Stimulated activated effector memory CD8-positive, alpha-beta T cell treated with anti-CD3 and anti-CD28 coated beads, Interleukin-12 subunit alpha, Interleukin-12 subunit beta, amount 100 ng/mL, for 72 hours (primary cell): ENCODE measurements at places on chromosomes 7 and 10.

- DNase-seq, result no peak
Observed at GRCh38 chr10:102267748-102268147, 22.4 kb downstream of the GBF1 start.

DNA sequence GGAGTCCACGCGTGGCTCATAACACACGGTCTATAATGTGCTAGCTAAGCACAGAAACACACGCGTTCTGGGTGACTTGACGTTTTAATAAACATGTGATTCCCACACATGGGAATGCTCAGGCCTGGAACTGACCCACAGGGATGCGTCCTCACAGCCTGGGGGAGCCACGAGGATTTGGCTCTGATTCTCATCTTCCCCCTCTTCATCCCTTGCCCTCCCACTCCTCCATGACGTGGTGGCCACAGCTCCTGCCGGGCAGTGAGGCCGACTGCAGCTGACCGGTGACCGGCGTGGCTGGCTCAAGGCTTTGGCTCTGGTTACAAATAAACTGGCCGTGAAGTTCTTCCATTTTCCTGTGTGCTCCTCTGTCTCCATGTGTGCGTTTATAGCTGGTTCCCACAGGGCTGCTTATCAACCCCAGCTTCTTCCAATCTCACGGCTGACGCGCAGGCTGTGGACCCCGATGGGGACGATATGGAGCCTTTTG, 40.9 kb upstream of the KLF6 start:
- DNase-seq, result no peak

DNA sequence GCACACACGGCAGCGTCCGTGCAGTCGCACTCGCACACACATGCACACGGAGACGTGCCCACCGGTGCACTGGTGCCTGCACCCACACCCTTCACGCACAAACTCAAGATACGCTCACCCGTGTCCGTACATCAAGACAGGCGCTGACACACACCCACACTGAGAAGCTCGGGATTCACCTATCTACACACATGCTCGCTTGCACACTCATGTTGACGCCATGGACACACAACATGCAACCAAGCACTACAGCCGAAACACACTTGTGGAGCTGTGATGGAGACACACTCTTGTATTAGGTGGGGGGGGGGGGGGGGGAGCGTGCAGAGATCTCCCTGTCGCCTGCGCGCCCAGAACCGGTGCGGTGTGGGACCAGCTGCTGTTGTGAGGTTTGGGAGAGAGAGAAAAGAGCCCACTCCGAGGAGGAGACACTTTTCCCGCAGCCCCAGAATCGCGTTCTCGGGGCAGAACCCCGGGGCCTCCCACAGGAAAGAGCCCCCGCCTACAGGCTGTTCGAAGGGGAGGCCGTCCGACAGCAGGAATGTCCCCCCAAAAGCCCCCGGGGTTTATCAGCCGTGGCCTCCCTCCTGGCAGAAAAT, 605 bp upstream of the NFKB2 start:
- DNase-seq, result no peak

GRCh38 chr10:88036126-88036525, 172.7 kb downstream of the PTEN start:
- no peak for DNase-seq

GRCh38 chr10:31623466-31623865, 304.4 kb downstream of the ZEB1 start:
- no peak for DNase-seq

DNA sequence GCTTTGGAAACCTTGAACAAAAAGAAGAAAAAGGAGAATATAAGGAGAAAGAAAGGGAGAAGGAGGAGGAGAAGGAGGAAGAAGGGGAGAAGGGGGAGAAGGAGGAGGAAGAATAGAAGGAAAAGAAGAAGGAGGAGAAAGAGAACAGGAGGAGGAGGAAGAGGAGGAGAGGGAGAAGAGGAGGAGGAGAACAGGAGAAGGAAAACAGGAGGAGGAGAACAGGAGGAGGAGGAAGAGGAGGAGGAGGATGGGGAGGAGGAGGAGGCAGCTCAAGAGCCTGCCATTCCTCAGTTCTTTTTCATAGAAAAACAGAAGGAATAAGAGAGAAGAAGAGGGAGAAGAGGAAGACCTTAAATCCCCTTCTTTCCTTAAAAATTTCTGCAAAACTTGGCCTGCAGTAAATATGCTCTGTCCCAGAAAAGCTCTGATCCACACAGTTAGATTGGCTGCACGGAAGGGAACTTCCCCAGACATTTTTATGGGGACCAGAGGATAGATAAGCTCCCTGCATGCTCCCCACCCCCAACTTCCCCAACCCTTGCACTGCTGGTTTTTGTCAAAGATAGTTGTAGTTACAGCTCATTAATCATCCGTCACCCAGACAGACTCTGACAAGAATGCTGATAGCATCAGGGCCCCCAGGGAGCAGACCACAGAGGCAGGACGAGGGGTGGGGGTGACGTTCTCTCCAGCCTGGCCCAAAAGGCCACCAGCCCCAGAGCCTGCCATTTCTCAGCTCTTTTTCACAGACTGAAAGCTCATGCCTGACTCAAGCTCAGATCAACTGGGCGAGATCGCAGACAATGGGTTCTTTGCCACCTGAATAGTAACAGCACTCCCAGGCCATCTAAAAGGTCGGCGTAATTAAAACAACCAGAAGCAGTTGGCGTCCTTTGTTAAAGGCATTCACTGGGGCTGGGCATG, 34.5 kb upstream of the LYZL1 start:
- no peak for DNase-seq

DNA sequence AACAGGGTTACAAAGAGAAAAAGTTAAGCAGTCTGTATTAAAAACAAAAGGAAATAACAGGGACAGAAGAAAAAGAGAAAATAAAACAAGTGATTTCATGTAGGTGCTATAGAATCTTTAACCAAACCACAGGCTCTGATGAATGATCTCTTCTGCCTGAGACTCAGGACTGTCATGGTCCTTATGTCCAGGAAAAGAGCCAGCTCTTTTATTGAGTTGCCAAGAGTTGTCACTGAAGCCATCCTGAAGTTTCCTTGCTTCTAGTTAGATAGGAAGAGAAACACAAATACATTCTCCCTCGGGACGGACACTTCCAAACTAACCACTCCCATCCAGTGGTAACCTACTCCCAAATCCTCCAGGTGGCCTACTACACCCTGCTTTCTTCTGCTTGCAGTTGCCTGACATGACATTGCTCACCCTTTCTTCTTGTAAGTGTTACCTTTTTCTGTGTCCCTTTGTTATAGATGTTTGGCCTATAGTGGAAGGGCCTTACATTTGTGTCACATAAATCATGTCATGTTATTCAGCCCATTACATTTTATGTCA, 346.7 kb downstream of the NRG3 start:
- DNase-seq, result no peak

DNA sequence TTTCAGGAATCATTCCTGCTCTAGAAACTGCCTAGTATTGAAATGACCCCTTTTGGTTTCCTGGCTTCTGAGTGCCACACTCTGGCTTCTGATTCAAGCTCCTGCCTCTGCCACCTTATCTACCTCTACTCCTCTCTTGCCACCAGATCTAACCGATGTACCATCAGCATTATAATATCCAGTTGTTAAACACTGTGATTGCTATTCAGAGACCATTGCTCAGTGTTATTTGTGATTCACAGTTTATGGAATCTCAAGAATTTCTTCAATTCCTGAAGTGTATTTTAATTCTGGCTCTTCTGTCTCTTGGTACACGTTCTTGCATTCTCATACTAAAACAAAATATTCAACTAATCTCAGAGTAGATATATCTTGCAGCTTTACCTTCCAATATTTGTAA, 88.7 kb downstream of the DYNC1I1 start:
- DNase-seq, result no peak

GRCh38 chr7:117982071-117983055, 109.1 kb upstream of the CTTNBP2 start:
- no peak for DNase-seq

- DNase-seq, result no peak
Observed at GRCh38 chr10:20888620-20889330, 8.3 kb downstream of the NEBL start.

- no peak for DNase-seq
Observed at GRCh38 chr10:113689057-113689456, 9.3 kb downstream of the CASP7 start.

DNA sequence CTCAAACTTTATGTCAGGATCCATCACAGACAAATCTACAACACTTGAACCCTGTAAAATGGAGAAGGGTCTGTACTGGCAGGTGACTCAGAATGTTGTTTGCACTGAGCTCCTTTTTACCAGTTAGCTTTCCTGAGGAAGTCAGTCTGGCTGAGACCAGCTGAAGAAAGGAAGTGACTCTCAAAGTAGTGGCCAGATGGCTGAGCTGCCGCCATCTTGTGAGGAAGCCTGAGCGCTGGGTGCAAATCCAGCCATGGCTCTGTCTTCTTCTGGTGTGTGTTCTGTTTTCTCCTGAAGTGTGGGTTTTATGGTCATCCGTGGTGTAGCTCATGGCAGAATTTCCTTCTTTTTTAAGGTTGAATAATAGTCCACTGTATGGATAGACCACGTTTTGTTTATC, 25.5 kb upstream of the ECHDC3 start:
- DNase-seq, result no peak

DNA sequence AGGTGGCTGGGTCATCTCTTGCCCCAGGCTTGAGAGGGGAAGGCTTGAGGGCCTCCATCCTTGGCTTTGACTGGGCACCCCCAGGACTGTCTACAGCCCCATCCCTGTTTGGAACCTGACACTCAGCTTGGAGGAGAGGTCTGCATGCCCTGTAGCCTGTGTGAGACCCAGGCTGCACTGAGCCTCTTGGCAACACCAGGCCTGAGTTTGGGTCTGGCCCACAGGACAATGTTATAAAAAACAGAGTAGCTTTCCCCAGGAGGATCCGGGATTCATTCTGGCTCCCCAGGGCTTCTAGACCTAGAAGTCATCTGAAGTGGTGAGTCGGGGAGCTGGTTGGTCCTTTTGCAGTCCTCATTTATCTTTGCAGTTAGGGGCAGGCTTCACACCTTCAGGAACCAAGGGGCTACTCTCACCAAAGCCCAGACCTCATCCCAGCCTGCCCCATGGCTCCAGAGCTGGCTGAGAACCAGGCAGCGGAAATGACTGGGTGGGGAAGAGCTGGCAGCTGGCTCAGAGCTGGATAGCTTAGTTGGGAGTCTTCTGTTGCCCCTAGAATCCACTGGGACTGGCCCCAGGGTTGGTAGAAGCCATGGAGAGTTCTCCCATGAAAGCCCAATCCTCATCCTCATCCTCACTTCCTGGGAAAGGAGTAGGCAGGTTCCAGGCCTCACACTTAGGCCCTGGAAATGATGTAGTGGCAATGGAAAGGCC, 68.8 kb downstream of the ADCYAP1R1 start:
- no peak for DNase-seq

- no peak for DNase-seq
Observed at GRCh38 chr7:83509255-83510021, 139.5 kb downstream of the SEMA3E start.

- no peak for DNase-seq
Observed at GRCh38 chr7:23600236-23600635, 3.1 kb downstream of the CCDC126 start.

DNA sequence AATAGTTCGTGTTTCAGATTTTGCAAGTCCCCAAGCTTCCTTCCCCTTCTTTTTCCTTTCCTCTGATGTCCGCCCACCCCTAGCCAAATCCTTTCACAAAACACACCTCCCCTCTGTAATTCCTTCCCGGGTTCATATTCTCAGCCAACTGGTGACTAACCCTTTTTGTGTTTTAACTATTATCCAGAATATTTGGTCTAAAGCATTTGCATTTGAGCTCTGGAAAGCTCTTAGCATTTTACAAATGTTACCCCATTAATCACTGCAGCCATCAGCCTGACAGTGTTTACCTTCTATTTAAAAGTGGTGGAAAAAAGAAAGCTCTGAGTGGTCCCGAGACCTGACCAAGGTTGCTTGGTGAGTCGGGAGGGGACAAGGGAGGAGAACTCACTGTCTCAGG, 139.0 kb downstream of the CREB5 start:
- no peak for DNase-seq

- no peak for DNase-seq
Observed at GRCh38 chr10:36116040-36116439, 473.9 kb upstream of the FZD8 start.

- no peak for DNase-seq
Observed at GRCh38 chr10:6067457-6067856, 5.3 kb upstream of the IL2RA start.

DNA sequence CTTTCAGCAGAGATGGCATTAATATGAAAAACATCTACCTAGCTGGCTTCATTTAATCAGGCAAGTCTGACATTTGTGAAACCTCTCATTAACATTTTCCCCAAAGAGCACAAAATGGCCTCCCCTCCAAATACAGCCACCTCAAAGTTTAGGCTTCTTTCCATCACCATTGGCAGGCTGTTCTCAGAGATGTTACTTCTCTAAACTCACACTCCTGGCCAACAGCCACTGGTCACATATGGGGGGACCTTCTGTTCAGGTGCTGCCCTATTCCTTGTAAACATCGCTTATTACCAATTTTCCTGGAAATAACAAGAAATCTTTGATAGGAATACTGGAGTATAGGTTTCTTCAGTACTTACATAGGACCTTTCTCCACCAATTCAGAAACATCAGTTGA, 69.5 kb downstream of the GBF1 start:
- no peak for DNase-seq

GRCh38 chr10:93473804-93474472, 8.2 kb downstream of the MYOF start:
- no peak for DNase-seq

DNA sequence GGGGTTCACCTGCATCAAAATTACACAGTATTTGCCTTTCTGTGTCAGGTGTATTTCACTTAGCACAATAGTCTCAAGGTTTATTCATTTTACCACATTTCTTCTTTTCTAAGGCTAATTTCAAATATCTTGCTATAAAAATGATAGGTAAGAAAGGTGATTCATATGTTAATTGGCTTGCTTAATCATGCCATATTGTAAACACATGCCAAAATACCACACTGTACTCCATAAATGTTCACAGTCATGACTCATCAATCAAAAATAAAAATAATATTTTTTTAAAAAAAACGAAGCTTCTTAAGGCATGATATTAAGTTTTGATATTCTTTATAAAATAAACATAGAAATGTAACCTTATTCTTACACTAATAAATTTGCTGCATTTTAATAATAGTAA, 947.1 kb downstream of the GRM8 start:
- DNase-seq, result no peak

DNA sequence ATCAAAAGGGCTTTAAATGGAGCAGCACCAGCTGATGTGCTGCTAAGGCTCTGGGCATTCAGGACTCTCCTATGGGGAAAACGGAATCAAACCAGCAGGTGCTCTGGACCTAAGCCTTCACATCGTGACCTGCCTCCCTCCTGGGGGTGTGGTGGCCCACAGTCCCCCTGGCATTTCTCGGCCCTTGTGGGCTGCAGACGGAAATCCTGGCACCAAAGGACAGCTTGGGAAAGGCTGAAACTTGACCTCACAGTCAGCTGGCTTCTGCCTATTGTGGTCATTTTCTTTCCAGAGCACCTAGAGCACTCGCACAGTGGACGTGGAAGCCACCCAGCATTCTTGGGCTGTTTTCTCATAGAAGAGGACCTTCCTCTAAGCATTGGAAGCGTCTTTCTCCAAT, 74.8 kb downstream of the TPST1 start:
- DNase-seq, result no peak

GRCh38 chr7:41977151-41977651, 259.8 kb downstream of the GLI3 start:
- DNase-seq, result no peak
